Stimulated activated CD4-positive, alpha-beta T cell treated with anti-CD3 and anti-CD28 coated beads, Interleukin-2, amount 100 ng/mL, for 4 hours (primary cell): ENCODE measurements at places on chromosomes 11 and 22.

GRCh38 chr11:68784653-68785052 is 33.3 kb upstream of the TESMIN start:
- no peak for DNase-seq

GRCh38 chr11:19071255-19071654 is 10.7 kb upstream of the MRGPRX2 start:
- DNase-seq: peak; percentile 32

GRCh38 chr11:34546511-34547209 is 33.1 kb upstream of the ELF5 start:
- no peak for DNase-seq

- no peak for DNase-seq
Observed at GRCh38 chr11:70019576-70020011, 58.5 kb upstream of the ANO1 start.

DNA sequence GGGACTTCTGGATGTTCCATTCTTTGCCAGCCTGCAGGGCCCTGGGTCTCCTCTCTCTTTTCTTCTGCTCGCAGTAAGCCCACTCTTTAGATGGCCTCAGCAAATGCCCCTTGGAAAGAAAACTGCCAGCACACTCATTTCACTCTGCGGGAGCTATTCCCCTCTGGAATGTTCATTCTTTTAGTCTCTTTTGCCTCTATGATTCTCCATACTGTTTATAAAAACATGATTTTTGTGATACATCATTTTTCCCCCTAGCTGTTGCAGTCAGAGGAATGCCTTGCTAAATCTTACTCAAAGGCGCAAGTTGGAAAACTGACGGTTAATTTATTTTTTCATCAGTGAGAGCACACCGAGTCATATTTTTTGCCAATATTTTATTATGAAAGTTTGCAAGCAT is 184.9 kb downstream of the SNX19 start:
- no peak for DNase-seq

GRCh38 chr11:64264371-64264852 is 13.1 kb downstream of the PLCB3 start:
- no peak for DNase-seq

DNA sequence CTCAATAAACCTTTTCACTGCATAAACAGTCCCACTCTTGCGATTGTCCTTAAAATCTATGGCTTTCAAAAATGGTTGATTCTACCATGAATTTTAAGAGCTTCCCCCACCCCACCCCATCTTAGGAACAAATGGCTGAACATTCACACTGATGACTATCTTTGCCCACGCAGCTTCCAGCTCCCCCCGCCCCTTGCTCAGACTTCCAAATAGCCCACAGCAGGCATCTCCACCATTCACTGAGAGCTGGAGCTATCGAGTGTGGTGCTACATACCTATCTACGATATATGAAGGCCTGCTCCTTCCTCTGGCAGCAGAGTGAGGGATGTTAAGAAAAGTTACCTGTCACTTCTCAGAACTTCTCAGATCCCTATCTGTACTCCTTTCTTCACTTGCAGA is 26.7 kb downstream of the EIF3F start:
- no peak for DNase-seq

- no peak for DNase-seq
Observed at GRCh38 chr22:35914665-35915476, 113.8 kb downstream of the RBFOX2 start.

GRCh38 chr11:126703662-126704061 is 296.9 kb downstream of the KIRREL3 start:
- no peak for DNase-seq

- no peak for DNase-seq
Observed at GRCh38 chr22:25357132-25357455, 137.7 kb downstream of the CRYBB2 start.

GRCh38 chr11:115672999-115673411 is 168.8 kb upstream of the CADM1 start:
- no peak for DNase-seq

DNA sequence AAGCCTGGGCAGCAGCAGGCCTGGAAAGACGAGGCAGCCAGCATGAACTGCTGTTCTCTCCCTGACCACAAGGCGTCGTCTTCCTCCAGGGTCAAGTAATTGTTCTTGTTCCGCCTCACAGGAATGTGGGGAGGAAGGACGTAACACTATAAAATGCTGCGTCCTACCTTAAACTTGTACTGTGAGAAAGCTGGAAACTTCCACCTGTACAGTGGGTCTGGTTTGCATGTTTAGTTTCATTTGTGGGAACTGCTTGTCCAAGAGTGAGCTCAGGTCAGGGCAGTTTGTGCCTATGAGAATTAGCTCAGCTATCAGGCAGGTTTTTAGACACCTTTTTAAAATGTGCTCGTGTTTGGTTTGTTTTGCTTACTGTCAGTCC is 55.2 kb downstream of the PANX1 start:
- DNase-seq: no peak

- DNase-seq: peak; percentile 5
Observed at GRCh38 chr11:112297248-112297866, 36.7 kb upstream of the PLET1 start.

DNA sequence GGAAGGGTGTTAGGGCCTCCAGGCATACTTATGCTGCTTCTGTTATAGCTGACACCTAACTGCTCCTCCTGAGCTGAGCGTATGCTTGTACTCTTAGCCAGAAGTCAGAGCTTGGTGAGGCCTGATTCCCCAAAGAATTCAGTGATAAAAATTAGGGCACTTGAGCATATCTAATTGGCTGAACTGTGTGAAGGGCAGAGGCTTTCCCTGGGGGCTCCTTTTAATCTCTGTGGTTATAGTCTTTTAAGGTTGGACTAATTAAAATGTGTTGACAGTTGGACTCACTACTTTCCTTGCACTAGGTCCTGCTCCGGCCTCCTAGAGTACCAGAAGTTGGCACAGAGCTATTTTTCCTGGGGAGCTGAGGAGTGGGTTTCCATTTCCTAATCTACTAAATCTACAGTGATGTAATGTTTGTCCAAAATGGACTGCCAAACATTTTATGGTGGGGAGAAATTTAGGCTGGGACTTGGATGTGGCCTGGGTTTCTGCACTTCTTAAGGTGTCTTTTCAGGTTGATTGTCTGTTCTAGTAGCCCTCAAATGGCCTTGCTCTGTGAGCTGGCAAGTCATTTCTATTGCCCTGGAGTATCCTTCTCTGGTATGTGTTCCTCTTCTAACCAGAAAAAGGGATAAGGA is 18.4 kb downstream of the STIM1 start:
- DNase-seq: no peak

DNA sequence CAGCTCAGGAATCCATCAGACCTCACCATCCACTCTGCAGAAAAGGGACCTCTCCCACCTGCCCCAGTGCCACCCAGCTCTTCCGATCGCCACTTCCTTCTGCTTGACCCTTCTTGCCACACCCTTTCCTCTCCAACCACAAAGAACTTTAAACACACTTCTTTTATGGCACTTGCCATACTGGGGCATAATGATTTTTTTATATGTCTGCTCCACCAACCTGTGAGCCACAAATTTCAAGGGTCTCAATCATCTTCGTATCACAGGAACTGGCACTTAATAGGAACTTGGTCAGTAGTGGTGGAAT is 11.7 kb upstream of the MYH9 start:
- DNase-seq: no peak

DNA sequence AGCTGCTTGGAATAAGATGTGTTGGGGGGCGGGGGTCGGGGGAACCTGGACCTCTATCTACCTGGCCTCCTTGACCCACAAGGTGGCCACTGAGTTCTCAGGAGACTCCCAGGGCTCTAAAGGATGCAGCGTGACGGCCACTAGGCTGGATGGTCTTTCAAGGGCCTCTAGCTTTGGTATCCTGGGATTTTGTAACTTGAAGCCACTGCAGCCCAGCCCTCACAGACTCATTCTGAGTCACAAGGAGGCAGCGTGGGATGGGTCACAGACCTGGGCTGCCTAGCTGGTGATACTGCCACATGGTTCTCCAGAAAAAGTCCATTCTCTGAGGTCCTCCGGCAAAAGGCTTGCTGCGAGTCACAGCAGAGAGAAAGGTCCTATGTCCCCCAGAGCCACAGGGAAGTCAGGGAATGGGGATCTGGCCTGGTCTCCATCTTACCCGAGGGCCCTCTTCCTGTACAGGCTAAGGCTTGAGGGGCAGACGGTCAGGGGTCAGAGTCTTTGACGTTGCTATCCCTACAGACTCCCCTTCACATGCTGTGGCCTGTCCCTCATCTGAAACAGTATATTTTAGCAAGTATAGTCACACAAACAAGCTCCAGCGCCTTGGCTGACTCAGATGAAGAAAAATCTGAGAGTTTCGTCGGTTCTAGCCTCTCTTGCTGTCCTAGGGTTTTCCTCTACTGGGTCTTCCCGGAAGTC is 52.4 kb downstream of the KCNC1 start:
- no peak for DNase-seq

DNA sequence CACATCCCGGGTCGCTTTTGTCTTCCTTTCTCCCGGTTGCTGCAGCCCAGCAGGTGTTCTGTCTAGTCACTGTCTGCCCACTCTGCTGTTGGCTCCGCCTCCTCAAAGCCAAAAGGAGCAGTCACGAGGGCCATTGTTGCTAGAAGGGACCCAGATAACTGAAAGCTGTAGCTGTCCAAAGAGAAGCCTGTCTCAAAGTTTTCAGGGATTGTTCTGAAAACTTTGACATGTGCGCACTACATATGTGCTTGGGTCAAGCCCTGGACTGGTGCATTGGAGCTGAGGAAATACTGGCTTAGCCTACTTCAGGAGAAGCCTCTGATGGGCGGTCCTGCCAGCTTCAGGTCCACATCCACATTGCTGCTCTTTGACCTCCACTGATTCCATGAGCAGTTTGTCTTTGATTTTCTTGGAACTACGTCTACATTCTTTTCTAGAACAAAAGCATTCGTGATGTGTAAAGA is 8.8 kb upstream of the OR2AT4 start:
- DNase-seq: no peak
